ENCODE measurements at places on chromosomes 13 and 19.

DNA sequence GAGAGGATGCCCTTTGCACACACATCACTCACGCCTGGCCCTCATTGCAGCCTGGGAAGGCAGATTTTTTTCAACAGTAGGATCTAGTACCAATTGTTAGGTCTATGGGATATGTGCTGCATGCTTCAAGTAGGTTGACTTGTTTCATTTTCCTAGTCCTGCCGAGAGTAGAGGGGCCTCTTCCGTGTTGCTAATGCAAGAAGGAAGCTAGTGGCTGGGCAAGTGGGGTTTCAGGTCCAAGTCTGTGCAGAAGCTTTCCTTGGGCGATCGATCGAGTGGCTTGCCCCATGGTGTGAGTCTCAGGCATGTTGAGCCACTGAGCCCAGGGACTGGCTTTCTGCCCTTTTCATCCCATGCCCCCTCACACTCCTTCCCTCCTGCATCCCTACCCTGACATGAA is 13.7 kb downstream of the ILF3 start:
- no peak for DNase-seq

DNA sequence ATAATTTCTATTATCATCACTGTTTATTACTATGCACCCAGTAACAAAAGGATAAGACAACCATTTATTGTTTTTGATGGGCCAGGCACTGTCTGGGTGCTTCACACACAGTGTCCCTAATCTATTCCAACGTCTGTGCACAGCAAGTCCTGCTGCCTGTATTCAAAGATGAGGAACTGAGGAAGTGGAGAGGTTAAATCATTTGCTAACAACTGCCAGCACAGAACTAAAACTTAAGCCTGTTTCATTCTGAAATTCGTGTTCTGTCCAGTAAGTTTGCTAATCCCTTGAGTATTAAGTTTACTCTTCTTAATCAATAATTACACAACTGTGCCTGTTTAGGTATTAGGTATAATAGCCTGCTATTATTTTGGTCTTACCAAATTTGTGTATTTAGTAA is 41.9 kb downstream of the TEX26 start:
- no peak for DNase-seq

DNA sequence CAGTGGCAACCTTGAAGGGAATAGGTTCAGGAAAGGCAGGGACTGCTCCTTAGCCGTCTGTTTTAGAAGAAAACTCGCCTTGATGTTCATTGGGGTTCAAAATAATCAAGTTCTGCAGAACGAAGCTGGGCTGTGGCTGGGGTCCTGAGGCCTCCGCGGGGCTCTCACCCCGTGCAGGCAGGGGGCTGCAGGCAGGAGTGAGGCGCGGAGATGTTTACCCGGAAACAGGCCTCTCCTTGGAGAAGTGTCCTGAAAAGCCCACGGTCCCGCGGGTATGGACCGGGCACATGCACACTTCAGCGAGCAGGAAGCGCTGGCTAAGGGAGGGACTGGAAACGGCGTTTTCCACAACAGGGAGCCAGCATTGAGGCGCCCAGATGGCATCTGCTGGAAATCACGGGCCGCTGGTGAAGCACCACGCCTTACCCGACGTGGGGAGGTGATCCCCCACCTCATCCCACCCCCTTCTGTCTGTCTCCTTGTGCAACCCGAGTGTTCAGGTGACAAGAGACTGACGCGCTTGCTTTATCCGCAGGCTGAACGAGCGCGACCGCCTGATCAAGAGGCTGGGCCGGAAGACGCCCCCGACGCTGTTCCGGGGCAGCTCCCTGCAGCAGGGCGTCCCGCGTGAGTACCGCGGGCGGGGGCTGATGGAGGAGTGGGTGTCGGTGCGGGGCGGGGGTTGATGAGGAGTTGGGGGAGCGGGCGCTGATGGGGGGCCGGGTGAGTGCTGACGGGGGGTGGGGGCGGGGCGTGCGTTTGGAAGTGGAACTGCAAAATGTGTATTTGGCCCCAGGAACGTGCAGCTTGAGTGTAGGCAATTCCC is 39.6 kb downstream of the SHISA2 start:
- DNase-seq: peak; percentile 50

DNA sequence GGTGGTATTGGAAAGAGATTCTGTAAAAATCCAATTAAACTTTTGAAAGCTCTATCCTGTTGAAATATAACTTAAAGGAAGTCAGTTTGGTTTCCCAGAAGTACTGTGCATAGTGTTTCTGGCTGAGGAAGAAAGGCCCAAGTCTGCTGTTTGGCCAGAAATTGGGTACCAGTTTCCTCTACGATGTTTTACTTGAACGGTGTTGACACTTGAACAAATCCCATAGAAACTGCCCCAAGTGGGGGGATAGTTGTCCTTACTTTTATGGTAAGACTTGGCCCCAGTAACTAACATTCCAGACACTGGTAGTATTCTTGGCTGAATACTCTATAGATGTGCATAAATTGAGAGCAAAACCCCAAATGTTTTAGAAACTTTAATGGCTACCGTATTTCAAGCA is 14.2 kb downstream of the KLF5 start:
- DNase-seq: no peak

GRCh38 chr13:114313061-114313860 is 1.0 kb upstream of the CHAMP1 start:
- no peak for DNase-seq

DNA sequence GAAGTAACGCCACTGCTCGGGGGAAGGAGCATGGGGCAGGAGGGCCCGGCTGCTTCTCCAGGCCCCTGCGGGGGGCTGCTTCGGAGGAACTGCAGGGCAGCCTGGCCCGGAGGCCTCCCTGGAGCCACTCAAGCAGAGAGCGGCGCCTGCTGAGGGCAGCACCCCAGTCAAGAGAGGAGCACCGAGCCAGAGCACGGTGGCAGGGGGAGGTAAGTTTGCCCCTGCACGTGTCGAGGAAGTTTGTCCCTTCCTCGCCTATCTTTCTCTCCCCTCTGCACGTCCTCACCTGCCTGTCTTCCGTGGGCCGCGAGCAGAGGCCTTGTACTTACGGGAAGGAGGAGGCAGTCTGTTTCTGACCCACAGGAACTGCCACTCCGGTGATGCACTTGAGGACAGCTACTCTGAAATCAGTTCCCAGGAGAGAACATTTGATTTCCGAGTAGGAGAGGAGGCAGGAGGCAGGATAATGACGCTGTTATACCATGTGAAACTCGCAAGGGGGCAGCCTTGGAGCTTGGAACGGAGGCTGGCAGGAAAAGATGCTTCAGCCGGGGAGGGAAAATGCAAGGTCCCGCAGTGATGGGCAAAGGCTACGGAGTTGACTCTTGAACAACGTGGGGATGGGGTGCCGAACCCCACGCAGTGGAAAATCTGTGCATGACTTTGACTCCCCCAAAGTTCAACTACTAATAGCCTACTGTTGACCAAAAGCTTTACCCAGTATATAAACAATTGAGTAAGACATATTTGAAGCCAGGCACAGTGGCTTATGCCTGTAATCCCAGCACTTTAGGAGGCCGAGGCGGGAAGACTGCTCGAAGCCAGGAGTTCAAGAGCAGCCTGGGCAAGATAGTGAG is 5.0 kb downstream of the FFAR1 start:
- peak; percentile 81 for DNase-seq

GRCh38 chr13:86922936-86923335 is 748.2 kb upstream of the SLITRK5 start:
- no peak for DNase-seq

DNA sequence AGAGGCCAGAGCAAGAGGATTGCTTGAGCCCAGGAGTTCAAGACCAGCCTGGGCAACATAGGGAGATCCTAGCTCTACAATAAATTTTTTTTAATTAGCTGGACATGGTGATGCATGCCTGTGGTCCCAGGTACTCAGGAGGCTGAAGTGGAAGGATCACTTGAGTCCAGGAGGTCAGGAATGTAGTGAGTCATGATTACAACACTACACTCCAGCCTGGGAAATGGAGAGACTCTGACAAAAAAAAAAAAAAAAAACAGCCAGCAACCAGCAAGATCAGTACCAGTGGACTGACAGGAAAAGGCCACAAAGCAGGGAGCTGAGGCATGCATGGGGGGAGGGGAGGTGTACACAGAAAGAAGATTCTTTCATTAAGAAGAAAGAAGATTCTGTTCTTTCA is 52.7 kb upstream of the RFXAP start:
- DNase-seq: no peak

GRCh38 chr19:15297416-15298224 is 34.7 kb downstream of the BRD4 start:
- DNase-seq: no peak

DNA sequence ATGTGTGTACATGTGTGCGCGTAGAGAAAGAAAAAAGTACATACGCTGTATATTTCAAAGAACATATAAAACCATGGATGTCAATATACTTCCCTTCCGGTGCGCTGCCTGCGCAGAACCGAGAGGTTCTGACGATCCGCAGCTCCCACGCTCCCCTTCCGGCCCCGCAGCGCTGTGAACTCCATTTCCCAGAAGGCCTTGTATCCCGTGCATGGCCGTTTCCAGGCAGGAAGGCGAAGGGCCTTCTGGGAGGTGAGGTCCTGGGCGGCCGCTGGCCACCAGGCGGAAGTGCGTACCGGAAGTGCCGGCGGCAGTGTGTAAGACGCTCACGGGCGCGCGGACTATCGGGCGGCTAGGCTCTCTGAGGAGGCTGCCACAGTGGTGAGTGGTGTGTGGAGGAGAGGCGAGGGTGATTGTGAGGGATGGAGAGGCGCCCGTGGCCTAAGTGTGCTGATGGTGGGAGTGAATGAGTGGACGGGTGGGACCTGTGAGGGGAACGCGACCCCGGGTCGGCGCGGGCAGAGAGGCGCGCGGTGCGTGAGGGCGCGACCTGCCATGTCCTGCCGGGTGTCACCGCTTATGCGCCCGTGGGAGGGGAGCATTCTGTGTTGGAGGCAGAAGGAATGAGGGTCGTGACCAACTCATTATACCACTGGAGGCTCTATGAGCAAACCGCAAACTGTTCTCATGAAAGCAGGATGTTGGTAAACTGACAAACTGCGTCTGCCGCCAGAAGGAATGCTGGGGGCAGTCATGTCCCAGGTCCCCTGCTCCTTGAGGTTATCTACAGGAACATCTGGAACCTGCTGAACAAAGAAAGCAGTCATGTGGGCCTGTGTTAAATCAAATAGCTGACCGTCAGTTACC is at the start of gene ERVK3-1:
Gene ERVK3-1 (plus strand): TSS at position 313 of the 867 bp plus-strand sequence. CDS start 6,792 bp downstream, outside the sequence.
- peak; percentile 96 for DNase-seq

- no peak for DNase-seq
These were observed 142.3 kb downstream of the RNF17 start for GRCh38 chr13:24906268-24906667.

GRCh38 chr13:77329133-77329910 is 2.4 kb upstream of the MYCBP2 start:
- DNase-seq: peak; percentile 91
